ENCODE measurements at places on chromosomes 16 and 17.

DNA sequence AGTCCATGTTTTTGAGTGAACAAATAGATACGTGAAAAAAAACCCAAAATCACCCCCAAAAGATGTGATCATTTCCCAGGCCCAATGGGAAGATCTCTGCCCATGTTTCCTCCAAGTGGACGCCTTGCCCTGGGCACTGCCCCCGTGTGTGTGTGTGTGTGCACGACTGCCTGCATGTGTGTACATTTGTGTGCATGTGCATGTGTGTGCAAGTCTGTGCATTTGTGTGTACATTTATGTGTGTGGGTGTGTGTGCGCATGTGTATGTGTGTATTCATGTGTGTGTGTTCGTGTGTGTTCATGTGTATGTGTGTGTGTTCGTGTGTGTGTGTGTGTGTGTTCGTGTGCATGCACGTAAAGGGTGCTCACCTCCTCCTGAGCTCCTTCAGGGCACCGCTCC is 16.8 kb upstream of the LRRC37A3 start:
- DNase-seq: no peak

GRCh38 chr17:38556239-38556638 is 49.5 kb downstream of the SRCIN1 start:
- no peak for DNase-seq

GRCh38 chr16:17433577-17434451 is 36.9 kb downstream of the XYLT1 start:
- no peak for DNase-seq

DNA sequence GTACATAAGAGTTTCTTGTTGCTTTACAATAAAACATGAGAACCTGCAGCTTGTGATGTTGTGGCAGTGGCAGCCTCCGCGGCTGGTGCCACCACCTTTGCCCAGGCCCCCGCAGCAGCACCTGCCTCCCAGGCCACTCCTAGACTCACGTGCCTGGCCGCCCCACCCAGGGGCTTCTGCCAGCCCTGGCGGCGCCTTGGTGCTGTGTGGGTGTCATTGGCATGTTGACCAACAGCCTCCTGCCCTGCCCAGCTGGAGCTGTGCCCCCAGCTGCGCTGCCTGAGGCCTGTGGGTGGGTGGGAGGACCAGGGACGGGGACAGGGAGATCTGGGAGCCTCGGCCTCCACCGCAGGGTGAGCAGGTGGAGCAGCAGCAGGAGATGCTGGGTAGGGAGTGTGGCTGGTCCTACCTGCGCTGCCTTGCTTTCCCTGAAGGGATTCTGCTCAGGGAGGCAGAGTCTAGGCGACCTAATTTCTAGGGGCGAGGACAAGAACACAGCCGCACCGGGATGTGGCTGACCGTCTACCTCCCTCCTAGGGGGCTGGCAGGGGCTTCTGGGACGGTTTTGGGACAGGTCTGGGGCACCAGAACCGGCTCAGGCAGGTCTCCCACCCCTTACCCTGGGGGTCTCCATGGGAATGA is 428 bp upstream of the DNASE1L2 start:
- DNase-seq: no peak

DNA sequence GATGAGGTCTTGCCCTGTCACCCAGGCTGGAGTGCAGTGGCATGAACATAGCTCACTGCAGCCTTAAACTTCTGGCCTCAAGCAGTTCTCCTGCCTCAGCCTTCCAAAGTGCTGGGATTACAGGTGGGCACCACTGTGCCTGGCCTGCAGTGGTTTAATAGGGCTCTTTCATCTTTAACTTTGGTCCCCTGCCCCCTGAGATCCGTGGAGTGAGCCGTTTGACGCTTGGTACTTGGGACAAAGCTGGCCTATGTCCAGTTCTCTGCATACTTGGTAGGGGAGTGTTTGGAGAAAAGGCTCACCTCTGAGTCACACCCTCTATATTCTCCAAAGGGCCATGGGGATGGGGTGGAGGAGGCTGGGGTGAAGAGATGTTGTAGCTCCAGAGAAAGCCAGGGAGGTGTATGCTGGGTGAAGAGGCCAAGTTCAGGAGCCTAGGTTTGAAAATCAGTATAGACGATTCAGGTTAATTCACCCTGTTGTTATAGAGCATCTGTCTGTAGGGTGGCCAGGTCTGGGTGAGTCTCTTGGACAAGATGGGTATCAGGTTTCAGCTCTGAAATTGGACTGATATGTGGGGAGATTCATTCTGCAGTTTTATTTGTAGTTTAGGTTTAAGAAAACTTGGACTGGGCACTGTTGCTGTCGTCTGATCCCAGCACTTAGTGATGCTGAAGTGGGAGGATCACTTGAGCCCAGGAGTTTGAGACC is 17.6 kb downstream of the ABCC1 start:
- no peak for DNase-seq

All from kidney (tissue), 22 donors.